ENCODE measurements at places on chromosomes 13 and 19.

- no peak for DNase-seq
These were observed 24.2 kb downstream of the GAS6 start for GRCh38 chr13:113839536-113840204.

GRCh38 chr19:31271306-31271911, 77.8 kb downstream of the TSHZ3 start:
- no peak for DNase-seq

DNA sequence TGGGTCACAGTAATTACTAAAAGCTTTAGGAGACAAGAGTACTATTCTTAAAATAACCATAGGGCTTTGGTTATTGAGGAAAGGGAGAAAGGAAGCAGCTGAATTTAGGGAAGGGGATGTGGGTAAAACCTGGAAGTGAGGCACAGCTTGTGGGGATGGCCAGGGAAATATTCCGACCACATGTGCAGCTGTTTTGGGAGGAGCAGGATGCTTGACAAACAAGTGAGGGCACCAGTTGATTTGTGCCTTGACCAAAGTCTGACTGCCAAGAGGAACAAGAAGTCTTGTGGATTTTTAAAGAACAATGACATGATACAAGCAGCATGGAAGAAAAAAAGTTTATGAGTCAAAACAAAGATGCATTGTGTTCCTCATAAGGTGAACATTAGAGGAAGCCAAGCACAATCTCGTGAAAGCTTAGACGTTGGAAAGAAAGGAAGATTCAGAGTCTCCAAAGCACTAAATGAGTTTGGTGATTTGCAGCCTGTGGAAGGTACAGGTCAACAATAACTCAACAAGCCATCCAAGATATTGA, 108.5 kb upstream of the GPC6 start:
- DNase-seq: no peak

- DNase-seq: no peak
These were observed 61.2 kb upstream of the ARGLU1 start for GRCh38 chr13:106628936-106629659.

- DNase-seq: no peak
These were observed 166.0 kb downstream of the GPC5 start for GRCh38 chr13:91564396-91564795.

All from hematopoietic multipotent progenitor cell treated with erythropoietin and hydrocortisone succinate and interleukin-3 and kit ligand, for 6 days (in vitro differentiated cells).